Astrocyte (in vitro differentiated cells and primary cell): ENCODE measurements at places on chromosomes 7 and 10.

- no peak for DNase-seq
Measured at GRCh38 chr7:155418304-155418703, 39.6 kb upstream of the EN2 start.

DNA sequence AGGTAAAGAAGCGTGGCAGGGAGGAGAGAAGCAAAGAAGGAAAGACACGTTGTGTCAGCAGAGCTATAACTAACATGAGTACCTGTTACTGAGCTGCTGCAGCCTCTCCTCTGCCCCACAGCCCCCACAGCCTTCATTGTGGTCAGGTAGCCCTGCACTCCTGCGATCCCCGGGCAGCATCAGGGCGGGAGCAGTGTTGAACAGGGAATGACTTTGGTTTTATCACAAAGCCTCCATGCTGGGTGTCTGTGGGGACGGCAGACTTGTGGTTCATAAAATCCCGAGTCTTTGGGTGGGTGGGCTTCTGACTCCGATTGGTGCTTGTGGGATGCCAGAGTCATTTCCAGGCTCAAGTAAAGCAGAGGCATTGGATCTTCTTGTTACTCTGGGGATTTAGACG, 14.8 kb upstream of the PRKAG2 start:
- no peak for DNase-seq

DNA sequence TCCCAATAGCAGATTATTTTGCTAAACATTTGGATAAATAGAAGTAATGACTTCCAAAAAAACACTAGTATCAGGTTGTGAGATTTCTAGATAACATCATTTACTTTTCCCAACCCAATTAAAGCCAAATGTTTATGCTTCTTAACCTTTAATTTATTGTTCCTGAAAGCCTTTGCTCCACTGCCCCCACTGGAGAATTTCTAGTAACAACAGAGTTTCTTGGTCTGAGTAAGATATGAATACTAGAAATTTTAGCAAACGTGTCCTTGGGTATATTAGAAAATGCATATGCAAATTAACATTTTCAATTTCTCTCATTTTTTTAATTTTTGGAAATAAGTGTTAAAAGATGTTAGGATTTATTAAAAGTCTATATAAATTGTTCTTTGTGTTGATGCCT, 958.0 kb upstream of the PHF14 start:
- no peak for DNase-seq

DNA sequence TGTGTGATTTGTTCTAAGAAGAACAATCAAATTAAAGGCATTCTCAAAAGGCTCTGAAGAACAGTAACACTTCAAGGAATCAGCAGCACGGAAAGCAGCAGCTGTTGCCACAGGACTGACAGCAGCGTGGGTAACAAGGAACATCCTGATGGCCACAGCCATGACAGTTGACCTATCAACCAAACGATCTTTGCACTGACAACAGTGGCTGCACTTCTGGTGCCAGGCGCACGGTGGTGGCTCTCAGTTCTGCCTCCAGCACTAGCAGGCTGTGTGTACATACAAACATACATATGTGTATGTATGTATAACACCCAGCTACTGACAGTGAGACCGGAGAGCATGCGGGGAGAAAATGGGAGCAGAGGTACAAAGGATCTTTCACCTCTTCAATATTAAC, 114.1 kb downstream of the ZFAND4 start:
- DNase-seq: no peak

DNA sequence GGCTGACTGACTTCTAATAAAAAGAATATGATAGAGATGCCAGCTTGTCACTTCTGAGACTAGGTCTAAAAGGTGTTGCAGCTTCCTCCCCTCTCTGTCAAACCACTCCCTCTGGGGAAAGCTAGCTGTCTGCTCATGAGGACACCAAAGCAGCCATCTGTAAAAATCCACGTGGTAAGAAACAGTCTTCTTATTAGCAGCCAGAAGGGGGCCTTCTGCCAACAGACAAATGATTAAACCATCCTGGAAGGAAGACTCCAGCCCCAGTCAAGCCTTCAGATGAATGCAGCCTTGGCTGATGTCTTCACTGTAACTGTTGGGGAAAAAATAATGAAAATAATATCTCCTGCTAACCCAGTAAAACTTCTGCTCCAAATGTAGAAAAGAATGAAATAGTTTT, 41.9 kb upstream of the DAGLB start:
- no peak for DNase-seq

GRCh38 chr10:75283671-75284470, 48.1 kb upstream of the COMTD1 start:
- DNase-seq: peak; percentile 84

DNA sequence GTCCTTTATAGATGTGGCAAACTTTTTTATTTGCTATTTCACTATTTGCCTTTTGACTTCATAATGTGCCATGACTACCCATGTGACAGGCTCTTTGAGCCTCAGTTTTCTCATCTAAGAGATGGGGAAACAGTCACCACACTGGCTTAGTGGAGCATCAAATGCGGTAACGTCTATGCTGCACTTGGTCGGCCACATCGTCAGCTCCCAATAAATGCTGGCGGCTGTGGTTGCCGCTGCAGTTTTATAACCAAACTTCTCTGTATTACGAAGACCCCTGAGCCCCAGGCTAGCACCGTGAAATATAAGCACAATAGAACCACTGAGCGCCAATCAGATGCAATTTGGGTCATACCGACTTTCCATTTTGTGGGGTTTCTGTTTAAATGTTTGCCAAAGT, 56.2 kb downstream of the PARP12 start:
- no peak for DNase-seq

GRCh38 chr10:73332379-73332778, 26.3 kb downstream of the CFAP70 start:
- no peak for DNase-seq

- peak; percentile 31 for DNase-seq
Measured at GRCh38 chr7:137909042-137909441, 62.3 kb upstream of the DGKI start.

DNA sequence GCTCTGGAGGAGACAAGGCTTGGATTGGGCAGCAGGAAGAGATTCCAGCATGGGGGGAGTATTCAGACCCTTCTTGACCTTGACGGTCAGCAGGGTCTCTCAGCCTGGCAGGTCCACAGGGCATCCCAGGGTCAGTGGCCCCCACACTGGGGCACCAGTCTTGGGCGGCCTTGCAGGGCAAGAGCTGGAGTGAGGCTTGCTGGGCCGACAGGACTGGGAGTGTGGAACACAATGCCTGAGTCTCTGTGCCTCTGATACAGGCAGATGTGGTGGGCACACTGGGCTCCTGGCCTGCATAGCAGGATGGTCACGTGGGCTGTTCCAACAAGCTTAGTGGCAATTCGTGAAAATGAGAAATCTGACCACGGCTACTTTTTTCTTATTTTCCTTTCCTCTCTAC, 229.7 kb downstream of the TCERG1L start:
- no peak for DNase-seq

DNA sequence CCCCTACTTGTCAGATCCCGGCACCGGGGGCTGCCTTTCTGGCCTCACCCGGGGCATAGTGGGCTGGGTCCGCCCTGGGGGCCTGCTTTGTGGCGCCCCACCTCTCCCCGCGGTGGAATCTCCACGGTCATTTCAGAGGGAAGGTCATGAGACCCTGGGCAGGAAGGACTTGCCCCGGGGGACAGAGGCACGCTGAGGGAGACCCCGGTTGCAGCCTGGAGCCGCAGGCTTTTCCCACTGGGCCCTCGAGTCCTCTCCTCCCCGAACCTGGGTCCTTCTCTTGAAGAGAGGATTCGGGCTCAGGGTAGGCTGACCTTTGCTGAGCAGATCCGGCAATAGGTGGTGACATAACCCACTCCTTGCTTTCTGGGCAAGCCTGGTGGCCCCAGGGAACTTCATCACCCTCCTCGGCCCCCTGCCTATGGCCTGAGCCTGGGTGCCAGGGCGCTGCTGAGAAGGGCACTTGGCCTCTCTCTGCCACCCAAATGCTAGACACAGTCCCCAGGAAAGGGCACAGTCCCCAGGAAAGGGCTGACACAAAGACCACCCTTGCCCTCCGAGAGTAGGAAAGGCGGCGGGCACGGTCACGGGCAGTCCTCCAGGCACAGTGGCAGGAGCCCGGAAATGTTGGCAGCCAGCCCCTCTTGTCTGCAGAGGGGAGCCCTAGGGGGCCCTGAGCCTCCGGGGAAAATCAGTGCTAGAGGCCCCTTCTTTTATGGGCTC, 36.2 kb downstream of the FKBP6 start:
- DNase-seq: no peak

GRCh38 chr7:47521816-47522561, 59.9 kb downstream of the TNS3 start:
- DNase-seq: no peak

DNA sequence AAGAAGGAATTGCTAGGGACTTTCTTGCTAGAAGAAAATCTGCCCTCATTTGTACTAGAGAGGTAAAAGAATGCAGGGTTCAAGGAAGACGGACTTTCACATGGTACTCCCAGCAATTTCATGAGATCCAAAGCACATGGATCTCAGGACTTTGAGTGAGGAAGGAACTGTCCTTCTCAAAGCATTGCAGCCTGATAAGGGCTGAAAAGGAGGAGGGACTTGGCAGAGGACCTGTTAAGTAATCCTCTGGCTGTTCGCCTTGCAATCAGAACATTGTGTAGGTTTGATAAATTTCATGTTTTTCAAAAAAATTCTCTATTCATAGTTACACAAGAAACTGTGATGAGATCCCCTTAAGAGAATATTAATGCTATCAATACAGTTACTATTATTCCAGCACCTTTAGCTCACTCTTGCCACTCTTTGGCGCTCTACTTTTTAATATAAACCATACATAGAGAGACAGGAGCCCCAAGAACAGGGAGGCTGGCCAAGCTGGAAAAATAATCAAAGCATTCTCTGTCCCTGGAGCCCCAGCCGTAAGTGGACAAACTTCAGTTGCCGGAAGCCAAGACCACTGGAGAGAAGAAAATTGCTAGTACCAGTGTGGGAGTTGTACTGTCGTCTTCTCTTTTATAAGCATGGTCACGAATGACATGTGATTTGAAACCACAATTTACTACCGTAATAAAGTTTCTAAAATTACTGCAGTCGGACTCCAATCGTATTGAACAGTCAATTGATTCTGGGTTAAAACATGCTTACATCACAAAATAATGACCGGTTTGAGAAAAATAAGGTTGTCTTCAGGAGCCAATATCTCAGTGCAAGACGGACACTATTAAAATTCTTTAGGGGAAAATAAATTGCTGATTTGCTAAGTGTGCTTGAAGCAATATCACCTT, 424.4 kb downstream of the SDK1 start:
- no peak for DNase-seq

GRCh38 chr10:50579491-50580261, 44.1 kb downstream of the SGMS1 start:
- no peak for DNase-seq

GRCh38 chr7:105810556-105810955, 65.8 kb downstream of the ATXN7L1 start:
- no peak for DNase-seq

- peak; percentile 71 for DNase-seq
Measured at GRCh38 chr7:87926581-87927461, 7.2 kb upstream of the ADAM22 start.

DNA sequence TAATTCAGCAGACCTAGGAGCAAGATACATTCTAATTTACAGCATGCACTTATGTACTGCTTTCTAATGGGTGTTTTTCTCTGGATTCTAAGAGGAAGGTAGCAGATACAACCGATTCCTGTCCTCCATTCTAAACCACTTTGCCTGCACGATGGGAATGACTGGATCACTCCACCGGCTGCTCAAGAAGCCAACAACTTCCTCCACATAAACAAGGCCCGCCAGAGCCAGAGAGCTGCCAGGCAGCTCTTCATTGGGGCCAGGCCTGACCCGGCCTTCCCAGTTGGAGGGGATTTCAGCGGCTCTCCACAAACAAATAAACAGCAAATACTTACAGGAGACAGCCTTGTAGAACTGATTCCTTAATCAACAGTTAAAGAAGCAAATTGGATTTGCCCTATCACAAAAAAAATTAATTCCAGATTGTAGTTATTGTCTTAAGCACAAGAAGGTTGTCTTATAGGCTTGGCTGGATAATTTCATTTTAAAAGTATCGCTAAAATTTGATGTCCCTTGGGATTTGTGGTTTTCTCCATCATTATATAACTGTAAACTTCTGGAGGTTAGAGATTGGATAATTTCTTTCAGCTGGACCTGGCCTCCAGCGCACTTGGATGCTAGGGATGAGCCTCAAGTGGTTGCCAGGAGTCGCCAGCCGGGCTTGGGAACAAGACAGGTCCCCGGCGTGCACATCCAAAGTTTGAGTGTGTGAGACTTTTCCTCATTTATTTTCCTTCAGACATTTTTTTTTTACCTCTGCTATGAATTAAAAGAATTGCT, 20.9 kb downstream of the EBF3 start:
- DNase-seq: no peak

- no peak for DNase-seq
Measured at GRCh38 chr10:76970711-76971519, 666.7 kb downstream of the KCNMA1 start.

DNA sequence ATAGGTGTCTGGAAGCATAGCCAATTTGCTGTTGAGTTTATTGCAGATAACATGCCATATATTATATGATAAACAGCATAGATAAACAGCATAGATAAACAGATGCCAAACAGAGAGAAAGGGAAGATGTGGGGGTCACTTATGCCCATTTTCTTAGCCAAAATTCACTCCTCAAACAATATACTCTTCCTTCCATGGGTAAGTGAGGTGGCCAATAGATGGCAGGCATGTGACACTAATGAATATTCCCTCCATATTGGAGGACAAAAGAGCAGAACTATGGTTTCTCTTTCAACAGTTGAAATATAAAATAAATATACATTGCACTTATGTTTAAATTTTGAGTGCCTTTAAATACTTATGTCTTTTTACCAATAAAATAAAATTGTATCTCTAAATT, 1212.8 kb downstream of the REEP3 start:
- DNase-seq: no peak

GRCh38 chr10:28768227-28768626, 90.9 kb downstream of the BAMBI start:
- DNase-seq: no peak

GRCh38 chr10:34766266-34766600, 48.9 kb downstream of the PARD3 start:
- peak; percentile 32 for DNase-seq

GRCh38 chr10:29530112-29530976, 104.4 kb downstream of the SVIL start:
- no peak for DNase-seq

DNA sequence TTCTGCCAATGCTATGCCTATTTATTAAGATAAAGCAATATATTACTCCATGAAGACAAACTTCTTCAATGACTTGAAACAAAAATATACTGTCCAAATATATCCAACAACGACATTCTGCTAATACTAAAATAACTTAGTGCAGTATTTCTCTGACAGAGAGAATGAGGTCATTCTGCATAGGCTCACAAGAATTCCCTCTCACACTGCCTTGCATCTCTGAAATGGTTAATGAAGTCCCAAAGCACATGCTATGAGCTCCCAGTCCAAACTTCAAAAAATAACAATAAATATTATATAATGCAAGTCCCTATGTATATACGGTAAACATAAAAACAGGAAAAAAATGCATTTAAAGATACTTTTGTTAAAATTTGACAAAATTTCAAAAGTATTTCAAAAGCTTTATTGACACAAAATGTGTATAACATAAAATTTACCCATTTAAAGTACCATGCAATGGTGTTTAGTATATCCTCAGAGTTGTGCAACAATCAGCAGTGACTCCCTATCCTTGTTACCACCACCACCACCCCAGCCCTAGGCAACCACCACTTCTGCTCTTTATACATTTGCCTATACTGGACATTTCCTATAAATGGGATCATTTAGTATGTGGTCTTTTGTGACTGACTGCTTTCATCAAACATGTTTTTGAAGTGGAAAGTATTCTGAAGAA, 27.6 kb downstream of the CHCHD3 start:
- peak; percentile 34 for DNase-seq

GRCh38 chr7:140229591-140230515, 53.1 kb upstream of the KDM7A start:
- no peak for DNase-seq

GRCh38 chr10:117805139-117805538, 241.6 kb downstream of the RAB11FIP2 start:
- DNase-seq: no peak
